ENCODE measurements at places on chromosomes 1 and 21. TPM values are rescaled to one million over a fixed set of nuclear protein-coding genes. Genes with fewer than 3 reads are reported as not detected.

DIO1 gene
- total RNA-seq, result not detected

CYP4A22 gene
- not detected for total RNA-seq

FMN2 gene
- 1.4 TPM for total RNA-seq

LRRC7 gene
- total RNA-seq, result not detected

ZNF683 gene
- not detected for total RNA-seq
